NCI-H1930 (cell line): ENCODE measurements at places on chromosomes 5 and 9.

GRCh38 chr5:56112526-56113121 lies 117.9 kb upstream of the IL6ST start:
- DNase-seq: no peak

DNA sequence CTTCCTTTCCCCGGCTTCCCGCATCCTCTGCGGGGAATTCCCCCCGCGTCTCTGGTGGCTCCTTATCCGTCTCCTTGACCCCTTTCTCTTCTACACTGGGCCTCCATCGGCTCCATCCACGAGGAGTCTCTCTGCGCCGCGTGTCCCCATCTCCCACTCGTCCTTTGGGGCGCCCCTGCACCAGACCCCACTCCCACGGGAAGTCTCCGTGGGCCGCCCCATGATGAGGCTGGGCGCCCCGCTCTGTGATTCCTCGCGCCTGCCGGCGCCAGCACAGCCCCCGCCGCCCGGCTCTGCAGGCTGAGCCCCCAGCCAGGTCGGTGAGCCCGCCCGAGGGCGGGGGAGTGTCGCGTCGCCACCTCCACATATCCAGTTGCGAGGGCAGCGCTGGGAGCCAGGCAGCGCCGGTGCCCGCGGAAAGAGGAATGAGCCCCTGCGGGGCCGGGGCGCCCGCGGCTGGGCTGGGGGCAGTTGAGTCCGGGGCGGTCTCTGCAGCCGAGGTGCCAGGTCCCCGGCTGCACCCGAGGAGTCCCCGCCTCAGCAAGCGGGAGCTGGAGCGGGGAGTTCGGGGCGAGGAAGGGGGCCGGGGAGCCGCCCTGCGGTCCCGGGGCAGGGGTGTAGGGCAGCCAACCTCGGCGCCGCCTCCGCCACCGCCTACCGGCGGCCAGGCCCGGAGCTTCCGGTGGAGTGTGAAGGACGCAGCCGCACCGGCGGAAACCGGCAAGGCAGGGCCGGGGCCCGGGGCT lies 2.1 kb upstream of the TRAF1 start:
- DNase-seq: peak; percentile 19

GRCh38 chr9:31588006-31588405 lies 796.4 kb upstream of the ACO1 start:
- DNase-seq: no peak

DNA sequence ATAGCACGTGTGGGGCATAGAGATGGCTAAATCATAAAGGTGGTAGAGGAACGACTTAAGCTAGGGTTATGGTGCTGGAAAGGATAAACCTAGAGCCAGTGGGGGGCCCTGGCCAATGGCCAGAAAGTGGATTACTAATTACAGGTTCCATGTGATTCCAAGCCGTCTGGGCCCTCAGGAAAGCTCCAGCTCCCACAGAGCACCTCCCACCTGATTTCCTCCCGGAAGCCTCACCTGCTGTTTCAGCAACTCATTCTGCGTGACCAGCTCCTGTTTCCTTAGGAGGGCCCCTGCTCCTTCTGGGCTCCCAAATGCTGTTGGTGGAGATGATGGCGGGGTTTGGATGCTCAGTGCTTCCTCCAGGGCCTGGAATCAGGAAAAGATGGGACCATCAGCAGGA lies 16.2 kb downstream of the GPX3 start:
- DNase-seq: no peak

DNA sequence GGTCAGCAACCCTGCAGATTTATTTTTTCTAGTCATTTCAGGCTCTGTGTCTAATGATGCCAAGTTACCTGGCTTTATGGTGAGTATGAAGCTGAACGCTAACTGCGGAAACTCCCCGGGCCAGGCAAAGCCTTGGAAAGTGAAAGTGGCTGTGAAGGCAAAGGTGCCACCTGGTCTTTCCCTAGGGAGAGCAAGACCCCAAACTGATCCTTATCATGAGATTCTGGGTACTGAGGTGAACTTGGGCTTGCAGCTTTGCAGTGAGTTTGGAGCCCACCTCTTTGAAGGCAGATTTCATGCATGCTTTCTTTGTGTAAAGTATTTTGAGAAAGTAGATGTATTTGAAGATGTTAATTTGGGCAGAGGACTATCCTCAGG lies 63.3 kb downstream of the CARTPT start:
- no peak for DNase-seq

- DNase-seq: no peak
These were observed 520.0 kb upstream of the C9orf72 start for GRCh38 chr9:28092981-28093936.

GRCh38 chr9:107669422-107669821 lies 179.9 kb upstream of the KLF4 start:
- no peak for DNase-seq

- no peak for DNase-seq
These were observed 44.1 kb upstream of the SMU1 start for GRCh38 chr9:33120620-33121019.

DNA sequence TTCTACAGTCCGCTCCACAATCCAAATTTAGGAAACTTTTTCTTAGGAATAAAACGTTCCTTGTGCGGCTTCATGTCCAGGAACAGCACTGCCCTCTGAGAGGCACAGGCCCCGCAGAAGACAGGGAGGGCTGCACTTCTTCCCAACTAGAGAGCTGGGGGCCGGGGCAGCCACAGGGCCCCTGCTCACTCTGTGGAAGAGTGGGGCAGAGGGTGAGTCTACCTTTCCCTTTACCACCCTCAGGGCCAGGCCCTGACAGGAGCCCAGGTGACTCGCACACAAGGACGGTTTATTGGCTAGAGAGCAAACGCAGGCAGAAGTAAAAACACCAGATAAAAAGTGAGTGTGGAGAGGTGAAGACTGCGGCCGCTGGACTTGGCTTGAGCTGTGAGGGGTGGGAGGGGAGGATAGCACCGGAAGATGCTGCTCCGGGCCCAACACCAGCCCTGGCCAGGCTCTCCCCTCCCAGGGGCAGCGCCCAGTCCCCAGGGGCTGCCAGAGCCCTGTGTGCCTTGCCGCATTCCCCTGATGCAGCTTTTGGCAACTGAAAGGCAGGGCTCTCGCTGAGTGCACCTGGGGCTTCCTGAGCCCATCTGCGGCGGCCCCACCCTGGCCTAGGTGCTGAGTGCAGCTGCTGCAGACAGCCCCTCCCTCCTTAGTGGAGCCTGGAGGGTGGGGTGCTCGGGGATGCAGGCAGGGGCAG lies 20.2 kb downstream of the SH3GLB2 start:
- no peak for DNase-seq

GRCh38 chr5:117201001-117201400 lies 626.4 kb upstream of the SEMA6A start:
- DNase-seq: no peak

GRCh38 chr5:76971511-76971910 lies 18.7 kb downstream of the CRHBP start:
- DNase-seq: no peak

GRCh38 chr5:14171046-14171445 lies 27.9 kb downstream of the TRIO start:
- no peak for DNase-seq

- no peak for DNase-seq
These were observed 60.3 kb downstream of the HSPA4 start for GRCh38 chr5:133112026-133112660.

DNA sequence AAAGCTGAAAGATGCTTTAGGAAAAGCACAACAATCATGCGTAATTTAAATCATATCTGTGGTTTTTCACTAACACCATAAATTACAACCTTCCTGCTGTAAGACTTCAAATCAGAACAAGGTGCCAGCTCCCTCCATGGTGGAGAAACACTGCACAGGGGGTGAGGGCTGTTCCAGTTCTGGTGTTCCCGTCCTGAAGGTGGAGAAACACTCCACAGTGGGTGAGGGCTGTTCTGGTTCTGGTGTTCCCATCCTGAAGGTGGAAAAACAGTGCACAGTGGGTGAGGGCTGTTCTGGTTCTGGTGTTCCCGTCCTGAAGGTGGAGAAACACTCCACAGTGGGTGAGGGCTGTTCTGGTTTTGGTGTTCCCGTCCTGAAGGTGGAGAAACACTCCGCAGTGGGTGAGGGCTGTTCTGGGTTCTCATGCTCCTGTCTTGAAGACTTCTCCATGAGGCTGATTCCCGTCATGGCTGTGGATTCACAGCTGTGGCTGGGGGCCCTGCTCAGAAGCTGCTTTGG lies 12.9 kb downstream of the PLEKHG4B start:
- DNase-seq: no peak

GRCh38 chr9:115425601-115426000 lies 307.6 kb upstream of the TNC start:
- DNase-seq: no peak

GRCh38 chr9:27344776-27345175 lies 47.8 kb upstream of the EQTN start:
- no peak for DNase-seq

DNA sequence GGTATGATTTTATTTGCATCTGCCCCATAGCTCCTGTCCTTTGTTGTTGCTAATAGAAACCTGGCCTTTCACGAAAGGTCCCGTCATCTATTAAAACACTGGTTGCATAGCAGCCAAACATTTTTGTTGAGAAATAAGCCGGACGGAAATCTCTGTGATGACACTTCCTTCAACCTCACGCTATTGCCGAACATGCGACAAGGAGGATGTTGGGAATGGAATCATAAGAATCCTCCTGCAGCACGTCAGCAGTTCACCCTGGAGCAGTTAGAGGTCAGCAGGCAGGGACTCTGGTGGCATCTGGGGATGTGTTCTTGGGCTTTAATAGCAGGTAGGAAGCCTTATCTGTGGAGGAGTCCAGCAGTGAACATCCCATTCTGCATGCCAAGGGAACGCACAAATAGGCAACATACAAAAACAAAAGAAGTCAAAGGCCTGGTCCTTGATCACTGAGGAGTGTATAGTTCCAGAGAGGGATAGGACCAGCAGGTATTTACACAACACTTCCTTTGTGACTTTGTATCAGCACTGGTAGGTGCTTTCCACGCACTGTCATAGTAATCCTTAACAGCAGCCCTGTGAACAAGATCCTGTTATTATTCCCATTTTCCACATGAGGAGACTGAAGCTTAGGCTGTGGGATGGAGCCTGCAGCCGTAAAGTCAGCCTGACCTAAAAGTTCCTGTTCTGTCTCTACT lies 33.4 kb downstream of the ARHGAP26 start:
- DNase-seq: no peak

DNA sequence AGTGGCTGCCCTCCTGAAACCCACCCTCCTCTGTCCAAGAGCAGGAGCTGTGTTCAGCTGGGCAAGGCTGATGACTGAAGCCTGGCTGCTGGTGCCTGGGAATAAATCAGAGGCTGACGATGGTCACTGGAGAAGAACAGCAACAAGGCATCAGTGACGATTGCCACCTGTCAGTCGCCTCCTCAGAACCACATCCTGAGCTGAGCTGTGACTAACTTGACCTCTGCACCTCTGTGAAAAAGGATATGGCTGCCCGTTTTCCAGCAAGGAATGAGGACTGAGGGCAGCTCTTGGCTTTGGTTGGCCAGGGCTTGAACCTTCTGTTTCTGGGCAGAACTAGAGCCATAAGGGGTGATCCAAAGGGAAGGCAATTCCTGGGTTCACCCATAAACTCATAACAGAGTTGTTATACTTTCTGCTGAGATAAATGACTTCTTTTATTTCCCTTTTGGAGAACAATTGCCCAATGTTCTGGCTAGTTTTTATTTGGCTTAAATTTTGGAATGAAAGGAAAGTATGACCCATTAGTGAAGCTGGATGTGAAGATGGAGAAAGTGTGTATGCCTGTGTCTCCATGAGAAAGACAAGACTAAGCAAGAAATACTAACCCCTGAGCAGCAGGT lies 40.1 kb downstream of the TRIP13 start:
- no peak for DNase-seq

- DNase-seq: peak; percentile 38
These were observed 44.0 kb upstream of the SVEP1 start for GRCh38 chr9:110623462-110624025.

- DNase-seq: no peak
These were observed 241.1 kb downstream of the CACNA1B start for GRCh38 chr9:138118601-138119071.

- DNase-seq: no peak
These were observed 121.2 kb upstream of the GRHPR start for GRCh38 chr9:37301042-37301853.
